Karpas-422 (cell line): ENCODE measurements at places on chromosomes 12 and 14. TPM values are rescaled to one million over a fixed set of nuclear protein-coding genes. Genes with fewer than 3 reads are reported as not detected.

The RTL1 gene
- total RNA-seq, result 0.11 TPM in 1 of 2 replicates, not detected in the other

The TSPAN8 gene
- total RNA-seq, result not detected in 2 replicates

- DNase-seq, result no peak
Observed at GRCh38 chr12:98678946-98679610, 34.0 kb downstream of the APAF1 start.

GRCh38 chr12:666766-667308, 3.6 kb upstream of the NINJ2 start:
- peak; percentile 68 for DNase-seq

- peak; percentile 90 for DNase-seq
Observed at GRCh38 chr12:127677537-127678131, 589.3 kb upstream of the TMEM132C start.

DNA sequence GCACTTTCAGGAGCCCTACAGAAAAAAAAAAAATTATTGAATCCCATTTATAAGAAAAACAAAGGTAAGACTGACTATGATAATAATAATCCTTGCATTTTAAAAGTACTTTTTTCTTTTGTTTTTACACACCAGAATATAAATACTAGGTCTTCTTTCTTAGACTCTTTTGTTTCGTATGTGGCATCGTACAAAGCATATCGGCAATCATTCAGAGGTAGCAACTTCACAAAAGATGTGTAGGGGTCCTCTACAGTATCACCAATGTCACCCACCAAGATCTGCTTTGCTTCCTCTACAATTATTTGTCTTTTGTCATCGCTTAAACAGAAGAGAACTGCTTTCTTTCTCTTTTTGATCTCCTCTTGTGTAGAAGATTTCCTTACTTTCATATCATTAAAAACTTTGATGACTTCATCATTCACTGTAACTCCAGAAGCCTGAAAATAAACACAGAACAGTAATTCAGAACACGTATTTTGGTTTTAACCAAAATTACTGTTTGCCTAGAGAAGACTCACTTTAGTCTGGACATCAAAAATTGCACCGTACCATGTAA, 1.2 kb downstream of the CFL2 start:
- DNase-seq, result peak; percentile 53
